Heart right ventricle (tissue), 16 donors: ENCODE measurements at places on chromosomes 6 and 20. TPM values are rescaled to one million over a fixed set of nuclear protein-coding genes. Genes with fewer than 3 reads are reported as not detected.

The C20orf144 gene
- total RNA-seq = not detected

The CENPW gene
- 1.5 TPM for total RNA-seq

The SLC35B2 gene
- total RNA-seq = 29.8 TPM

The AVP gene
- not detected for total RNA-seq

The MAP7 gene
- total RNA-seq = 4.1 TPM

The GCLC gene
- 35.6 TPM for total RNA-seq

The PRPH2 gene
- 0.94 TPM for total RNA-seq

The IL17F gene
- not detected for total RNA-seq

The VNN1 gene
- 0.16 TPM for total RNA-seq

The KIAA1755 gene
- 4.0 TPM for total RNA-seq

The ELOVL2 gene
- total RNA-seq = 0.73 TPM

The SLC13A3 gene
- total RNA-seq = 0.55 TPM

The SLC35D3 gene
- total RNA-seq = not detected

The SLC17A2 gene
- total RNA-seq = not detected
